Activated naive CD4-positive, alpha-beta T cell treated with anti-CD3 and anti-CD28 coated beads for 36 hours (primary cell): ENCODE measurements at places on chromosomes 12 and 14.
A peak's percentile ranks its signal among the peaks of the same experiment; 100 is the strongest.

DNA sequence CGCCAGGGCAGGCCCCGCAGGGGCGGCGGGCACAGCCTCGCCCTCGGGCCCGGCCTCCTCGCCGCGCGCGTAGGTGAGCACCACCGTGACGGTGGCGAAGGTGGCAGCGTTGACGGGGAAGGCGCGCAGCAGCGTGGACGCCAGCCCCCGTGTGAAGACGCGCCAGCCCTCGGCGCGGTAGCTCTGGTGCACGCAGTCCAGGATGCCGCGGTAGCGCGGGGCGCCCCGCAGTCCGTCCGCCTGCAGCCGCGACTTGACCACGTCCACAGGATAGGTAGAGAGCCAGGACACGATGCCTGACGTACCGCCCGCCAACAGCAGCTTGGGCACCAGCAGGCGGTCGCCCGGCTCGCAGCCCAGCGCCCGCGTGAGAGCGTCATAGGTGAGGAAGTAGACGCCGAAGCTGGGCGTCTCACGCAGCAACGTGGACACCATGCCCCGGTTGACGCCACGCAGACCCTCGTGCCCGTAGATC, 13.9 kb downstream of the SLC25A29 start:
- H3K27ac ChIP-seq = no peak overlapping the region
- H3K4me1 ChIP-seq = no peaks in the 10 kb centered on the region
- H3K36me3 ChIP-seq = no peaks in the 10 kb centered on the region
- no peak for DNase-seq
- no peak overlapping the region for H3K4me3 ChIP-seq

GRCh38 chr12:29528161-29528560, 30.7 kb upstream of the OVCH1 start:
- peaks cover 13% of the 10 kb centered on the region for H3K27me3 ChIP-seq
- no peak for DNase-seq
- no peaks in the 10 kb centered on the region for H3K36me3 ChIP-seq
- no peak overlapping the region for H3K4me3 ChIP-seq

DNA sequence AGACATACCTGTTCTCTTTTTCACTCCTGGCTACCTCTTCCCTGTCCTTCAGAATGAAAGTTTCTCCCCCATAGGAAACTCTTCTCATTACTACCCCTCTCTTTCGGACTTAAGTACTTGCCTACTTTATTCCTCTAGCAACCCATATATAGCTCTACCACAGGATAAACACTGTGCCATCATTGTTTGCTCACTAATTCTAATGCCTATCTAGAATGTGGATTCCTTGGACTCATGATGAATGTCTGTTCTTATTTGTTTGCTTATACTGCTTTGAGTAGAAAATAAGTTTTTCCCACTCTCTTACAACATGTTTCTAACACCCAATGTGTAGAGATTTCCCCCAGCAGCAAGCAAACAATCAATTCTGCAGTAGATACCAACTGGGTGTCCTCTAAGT, 1094.9 kb downstream of the SLC6A15 start:
- no peak for DNase-seq
- H3K4me1 ChIP-seq = no peaks in the 10 kb centered on the region
- no peaks in the 10 kb centered on the region for H3K36me3 ChIP-seq
- H3K27me3 ChIP-seq = no peaks in the 10 kb centered on the region
- H3K4me3 ChIP-seq = no peak overlapping the region

DNA sequence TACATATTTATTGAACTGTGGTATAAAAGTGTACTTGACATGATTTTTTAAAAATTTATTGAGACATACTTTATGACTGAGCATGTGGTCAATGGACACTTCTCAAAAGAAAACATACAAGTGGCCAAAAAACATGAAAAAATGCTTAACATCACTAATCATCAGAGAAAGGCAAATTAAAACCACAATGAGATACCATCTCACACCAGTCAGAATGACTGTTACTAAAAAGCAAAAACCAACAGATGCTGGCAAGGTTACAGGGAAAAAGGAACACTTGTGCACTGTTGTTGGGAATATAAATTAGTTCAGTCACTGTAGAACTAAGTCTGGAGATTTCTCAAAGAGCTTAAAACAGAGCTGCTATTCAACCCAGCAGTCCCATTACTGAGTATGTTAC, 1177.6 kb downstream of the GALC start:
- H3K27me3 ChIP-seq = no peaks in the 10 kb centered on the region
- DNase-seq = no peak
- H3K4me1 ChIP-seq = no peaks in the 10 kb centered on the region
- no peak overlapping the region for H3K27ac ChIP-seq

DNA sequence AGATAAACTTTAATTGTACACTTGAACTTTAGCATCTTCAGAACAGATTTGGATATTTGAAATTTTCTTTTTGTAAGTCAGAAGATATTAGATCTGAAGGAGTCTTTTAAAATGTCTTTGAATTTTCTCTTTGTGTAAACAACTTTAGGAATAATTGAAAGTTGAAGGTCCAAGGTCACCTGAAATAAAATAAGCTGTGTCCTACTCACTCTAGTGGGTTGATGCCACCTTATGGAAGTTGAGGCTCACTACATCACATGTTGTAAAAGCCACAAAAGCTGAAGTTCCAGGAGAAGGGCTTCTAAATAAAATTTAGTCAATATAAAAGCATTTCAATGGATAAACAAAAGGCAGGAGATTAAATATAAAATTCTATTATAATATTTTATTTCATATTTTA, 122.0 kb upstream of the ATXN7L3B start:
- no peak for DNase-seq
- no peaks in the 10 kb centered on the region for H3K36me3 ChIP-seq
- no peaks in the 10 kb centered on the region for H3K4me1 ChIP-seq
- H3K4me3 ChIP-seq = no peak overlapping the region
- peaks cover 7% of the 10 kb centered on the region for H3K27me3 ChIP-seq

- no peak overlapping the region for H3K27ac ChIP-seq
- H3K36me3 ChIP-seq = no peaks in the 10 kb centered on the region
- DNase-seq = no peak
- H3K4me1 ChIP-seq = no peaks in the 10 kb centered on the region
- peaks cover 7% of the 10 kb centered on the region for H3K27me3 ChIP-seq
These were observed 35.6 kb downstream of the ANO4 start for GRCh38 chr12:100830003-100830795.

DNA sequence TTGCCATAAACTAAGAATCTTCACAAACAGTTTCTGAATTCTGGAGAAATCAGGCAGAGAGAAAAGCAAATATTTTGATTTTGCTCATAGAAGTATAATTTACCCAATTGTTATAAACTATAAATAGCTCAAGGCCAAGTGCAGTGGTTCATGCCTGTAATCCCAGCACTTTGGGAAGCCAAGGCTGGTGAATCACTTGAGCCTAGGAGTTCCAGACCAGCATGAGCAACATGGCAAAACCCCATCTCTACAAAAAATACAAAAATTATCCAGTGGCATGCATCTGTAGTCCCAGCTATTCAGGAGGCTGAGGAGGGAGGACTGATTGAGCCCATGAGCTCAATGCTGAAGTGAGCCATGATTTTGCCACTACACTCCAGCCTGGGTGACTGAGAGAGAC, 19.6 kb upstream of the MMP19 start:
- peaks cover 2% of the 10 kb centered on the region for H3K36me3 ChIP-seq
- H3K27me3 ChIP-seq = no peaks in the 10 kb centered on the region
- no peak overlapping the region for H3K27ac ChIP-seq
- no peak overlapping the region for H3K4me3 ChIP-seq

DNA sequence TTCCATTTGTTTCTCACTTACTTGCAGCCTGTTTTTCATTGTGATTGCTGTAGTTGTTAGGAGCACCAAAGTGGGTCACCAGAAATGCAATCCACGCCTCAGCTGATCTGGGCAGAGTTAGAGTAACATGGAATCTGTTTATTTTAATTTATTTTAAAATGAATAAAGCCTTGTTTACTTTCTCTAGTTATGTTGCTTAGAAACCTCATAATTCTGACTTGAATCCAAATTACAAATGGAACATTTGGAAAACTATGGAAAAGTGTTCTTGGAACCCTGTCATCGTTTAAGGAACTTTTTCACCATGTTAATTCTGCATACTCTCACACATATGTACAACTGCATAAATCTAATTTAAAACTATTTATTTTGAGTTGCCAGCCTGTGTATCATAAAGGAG, 92.2 kb upstream of the DAAM1 start:
- no peak overlapping the region for H3K27ac ChIP-seq
- no peak overlapping the region for H3K4me3 ChIP-seq
- no peaks in the 10 kb centered on the region for H3K36me3 ChIP-seq

GRCh38 chr12:90899456-90900182, 55.4 kb downstream of the CCER1 start:
- H3K4me3 ChIP-seq = no peak overlapping the region
- no peak for DNase-seq
- H3K4me1 ChIP-seq = no peaks in the 10 kb centered on the region
- H3K27ac ChIP-seq = no peak overlapping the region

DNA sequence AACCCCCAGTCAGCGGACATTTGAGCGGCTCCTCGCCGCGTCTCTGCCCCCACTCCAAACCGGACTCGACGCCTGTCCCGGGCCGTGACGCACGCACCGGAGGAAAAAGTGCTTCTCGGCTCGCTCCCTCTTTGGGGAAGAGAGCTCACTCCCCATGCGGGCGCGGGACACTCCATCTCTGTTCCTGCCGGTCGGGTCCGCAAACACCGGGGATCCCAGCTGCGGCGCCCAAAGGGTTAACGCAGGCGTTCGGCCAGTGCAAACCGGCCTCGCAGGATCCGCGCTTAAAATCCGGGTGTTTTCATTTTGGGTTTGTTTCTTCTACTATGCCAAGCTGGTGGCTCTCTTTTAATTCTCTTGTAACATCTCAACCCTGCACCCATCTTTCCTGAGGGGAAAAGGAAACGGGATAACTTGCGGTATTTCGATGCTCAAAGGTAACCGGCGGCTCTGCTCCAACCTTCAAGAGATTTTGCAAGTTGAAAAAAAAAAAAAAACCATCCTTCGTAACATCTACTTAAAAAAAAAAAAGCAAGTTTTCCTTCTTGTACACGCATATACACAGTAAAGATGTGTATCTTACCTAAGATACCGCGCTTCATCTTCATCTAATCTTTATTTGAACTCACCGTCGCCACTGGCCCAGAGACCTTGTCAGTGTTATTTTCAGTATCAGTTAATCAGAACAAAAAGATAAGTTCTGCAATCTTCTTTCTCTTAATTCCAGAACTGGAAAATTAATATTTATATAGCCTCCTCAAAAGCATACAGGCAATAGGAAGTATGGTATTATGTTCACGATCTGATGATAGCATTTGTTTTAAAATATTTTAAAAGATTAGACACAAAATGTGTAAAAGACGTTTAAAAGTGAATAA, 1.6 kb upstream of the ATP2B1 start:
- H3K4me1 ChIP-seq = peaks cover 27% of the 10 kb centered on the region
- no peaks in the 10 kb centered on the region for H3K27me3 ChIP-seq
- peaks cover 1% of the 10 kb centered on the region for H3K36me3 ChIP-seq
- peak; percentile 39 for DNase-seq

GRCh38 chr12:65891987-65892481, 67.8 kb downstream of the HMGA2 start:
- no peak overlapping the region for H3K27ac ChIP-seq
- DNase-seq = no peak
- H3K4me3 ChIP-seq = no peak overlapping the region
- no peaks in the 10 kb centered on the region for H3K4me1 ChIP-seq
- peaks cover 11% of the 10 kb centered on the region for H3K27me3 ChIP-seq
- H3K36me3 ChIP-seq = no peaks in the 10 kb centered on the region

- H3K4me3 ChIP-seq = no peak overlapping the region
- H3K27ac ChIP-seq = no peak overlapping the region
- no peak for DNase-seq
- H3K27me3 ChIP-seq = no peaks in the 10 kb centered on the region
These were observed 154.0 kb upstream of the NUDT4 start for GRCh38 chr12:93223440-93224426.

DNA sequence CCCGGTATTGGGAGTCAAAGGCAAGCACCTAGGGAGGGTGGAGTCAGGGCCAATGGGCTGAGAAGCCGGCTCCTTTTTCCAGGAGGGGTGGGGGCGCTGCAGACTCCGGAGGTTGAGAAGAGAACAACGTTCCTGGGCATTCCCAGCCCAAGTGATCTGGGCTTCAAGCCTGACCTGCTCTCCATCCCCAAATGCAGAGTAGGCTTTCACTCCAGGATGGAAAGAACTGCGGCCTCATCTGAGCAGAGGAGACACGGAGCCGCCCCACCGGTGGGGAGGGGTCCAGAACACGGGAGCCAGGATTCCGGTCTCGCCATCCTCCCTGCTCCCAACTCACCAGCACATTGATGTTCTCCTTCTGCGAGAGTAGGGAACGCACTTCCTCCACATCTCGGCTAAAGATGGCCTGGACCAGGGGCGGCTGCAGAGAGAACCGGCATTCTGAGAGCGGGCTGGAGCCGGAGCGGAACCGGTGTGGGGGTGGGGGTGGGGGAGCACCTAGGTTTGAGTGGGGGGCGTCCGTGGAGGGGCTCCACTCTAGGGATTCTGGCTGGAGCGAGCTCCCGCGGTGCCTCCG, 605 bp downstream of the ANKRD52 start:
- H3K27ac ChIP-seq = peak overlapping the region; percentile 57
- H3K27me3 ChIP-seq = no peaks in the 10 kb centered on the region
- H3K36me3 ChIP-seq = peaks cover 10% of the 10 kb centered on the region
- peaks cover 18% of the 10 kb centered on the region for H3K4me1 ChIP-seq
- H3K4me3 ChIP-seq = peak overlapping the region; percentile 83

GRCh38 chr14:102663440-102663839, 71.0 kb downstream of the RCOR1 start:
- H3K27ac ChIP-seq = no peak overlapping the region
- no peak for DNase-seq

DNA sequence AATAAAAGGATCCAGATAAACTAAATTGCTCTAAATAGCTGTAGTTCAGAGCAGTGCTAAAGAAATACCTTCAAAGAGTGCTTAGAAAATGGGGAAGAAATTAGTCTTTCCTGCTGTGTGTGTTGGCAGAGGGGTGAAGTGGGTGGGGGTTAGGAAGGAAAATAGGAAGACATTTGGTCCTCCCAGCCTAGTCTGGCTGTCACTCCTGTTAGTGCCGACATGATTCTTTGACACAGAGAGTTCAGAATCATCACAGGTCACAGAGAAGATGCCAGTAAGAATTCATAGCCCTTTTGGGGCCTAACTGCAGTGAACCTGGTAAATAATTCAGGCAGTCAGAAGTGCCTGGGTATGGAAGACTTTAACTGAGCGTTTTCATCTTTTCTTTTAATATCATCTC, 74.8 kb downstream of the FLRT2 start:
- H3K36me3 ChIP-seq = no peaks in the 10 kb centered on the region
- no peak overlapping the region for H3K27ac ChIP-seq
- no peak for DNase-seq
- no peaks in the 10 kb centered on the region for H3K4me1 ChIP-seq
- no peak overlapping the region for H3K4me3 ChIP-seq

GRCh38 chr12:7361265-7361664, 57.4 kb downstream of the ACSM4 start:
- H3K27ac ChIP-seq = no peak overlapping the region
- no peak overlapping the region for H3K4me3 ChIP-seq
- H3K27me3 ChIP-seq = peaks cover 11% of the 10 kb centered on the region
- no peaks in the 10 kb centered on the region for H3K36me3 ChIP-seq
- H3K4me1 ChIP-seq = no peaks in the 10 kb centered on the region

DNA sequence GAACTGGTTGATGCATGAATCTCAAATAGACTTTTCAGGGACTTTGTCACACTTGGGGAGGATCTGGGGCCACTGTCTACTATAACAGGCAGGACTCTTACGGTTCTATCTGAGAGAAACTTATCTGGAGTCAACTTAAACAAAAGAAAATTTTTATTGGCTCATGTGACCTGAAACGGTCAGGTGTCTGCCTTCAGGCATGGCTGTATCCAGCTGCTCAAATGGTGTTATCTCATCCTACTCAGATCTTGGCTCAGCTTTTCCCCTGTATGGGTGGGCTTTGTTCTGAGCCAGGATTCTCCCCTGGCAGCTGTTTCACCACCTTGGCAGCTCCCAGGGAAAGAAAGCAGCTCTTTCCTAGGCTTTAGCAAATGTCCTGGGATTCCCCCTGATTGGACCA, 183.2 kb upstream of the MYL2 start:
- no peaks in the 10 kb centered on the region for H3K27me3 ChIP-seq
- no peaks in the 10 kb centered on the region for H3K36me3 ChIP-seq
- H3K4me1 ChIP-seq = peaks cover 8% of the 10 kb centered on the region
- H3K27ac ChIP-seq = no peak overlapping the region
- no peak for DNase-seq
